Transverse colon (tissue), 4 donors: ENCODE measurements at places on chromosomes 1 and 21.

GRCh38 chr1:10033359-10033845, 644 bp downstream of the UBE4B start:
- peak; percentile 25 for DNase-seq

DNA sequence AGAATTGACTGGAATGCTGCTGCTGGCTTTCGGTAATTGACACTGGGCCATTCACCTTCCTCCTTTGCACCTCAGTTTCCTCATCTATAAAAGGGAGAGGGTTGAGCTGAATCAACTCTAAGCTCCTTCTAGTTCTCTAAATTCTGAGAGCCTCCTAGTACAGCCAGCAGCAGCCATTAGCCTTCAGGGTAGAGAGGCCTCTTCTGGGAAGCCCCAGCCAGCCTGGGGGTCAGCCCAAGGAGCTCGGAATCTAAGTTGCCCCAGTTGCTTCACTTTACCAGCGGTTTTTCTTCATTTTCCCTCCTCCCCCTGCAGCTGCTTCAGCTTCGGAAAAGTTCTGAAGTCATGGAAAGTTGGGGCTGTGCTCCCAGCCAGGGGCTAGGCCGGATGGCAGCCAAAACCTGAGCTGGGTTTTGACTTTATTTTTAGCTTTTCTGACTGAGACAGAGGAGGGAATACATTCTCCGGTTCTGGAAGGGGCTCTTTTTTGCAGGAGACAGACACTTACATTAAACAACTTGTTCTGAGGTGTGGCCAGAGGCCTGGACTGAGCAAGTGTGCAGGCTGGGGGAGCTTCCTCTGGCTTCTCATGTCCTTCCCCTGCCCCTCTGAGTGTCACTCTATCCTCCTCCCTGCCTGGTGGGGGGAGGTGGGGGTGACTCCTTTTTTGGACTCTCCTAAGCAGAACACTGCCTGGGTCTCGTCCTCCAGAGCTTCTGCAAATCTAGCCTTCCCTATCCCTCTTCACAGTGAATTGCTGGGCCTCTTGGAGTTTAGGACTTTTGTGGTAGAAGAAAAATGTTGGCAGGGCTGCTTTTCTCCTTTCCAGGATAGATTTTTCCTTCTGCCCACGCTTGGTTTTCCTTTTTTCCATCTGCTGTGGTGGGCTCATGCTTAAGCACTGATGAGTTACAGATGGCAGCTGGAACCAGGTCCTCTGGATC, 14.4 kb downstream of the LMNA start:
- peak; percentile 40 for DNase-seq

DNA sequence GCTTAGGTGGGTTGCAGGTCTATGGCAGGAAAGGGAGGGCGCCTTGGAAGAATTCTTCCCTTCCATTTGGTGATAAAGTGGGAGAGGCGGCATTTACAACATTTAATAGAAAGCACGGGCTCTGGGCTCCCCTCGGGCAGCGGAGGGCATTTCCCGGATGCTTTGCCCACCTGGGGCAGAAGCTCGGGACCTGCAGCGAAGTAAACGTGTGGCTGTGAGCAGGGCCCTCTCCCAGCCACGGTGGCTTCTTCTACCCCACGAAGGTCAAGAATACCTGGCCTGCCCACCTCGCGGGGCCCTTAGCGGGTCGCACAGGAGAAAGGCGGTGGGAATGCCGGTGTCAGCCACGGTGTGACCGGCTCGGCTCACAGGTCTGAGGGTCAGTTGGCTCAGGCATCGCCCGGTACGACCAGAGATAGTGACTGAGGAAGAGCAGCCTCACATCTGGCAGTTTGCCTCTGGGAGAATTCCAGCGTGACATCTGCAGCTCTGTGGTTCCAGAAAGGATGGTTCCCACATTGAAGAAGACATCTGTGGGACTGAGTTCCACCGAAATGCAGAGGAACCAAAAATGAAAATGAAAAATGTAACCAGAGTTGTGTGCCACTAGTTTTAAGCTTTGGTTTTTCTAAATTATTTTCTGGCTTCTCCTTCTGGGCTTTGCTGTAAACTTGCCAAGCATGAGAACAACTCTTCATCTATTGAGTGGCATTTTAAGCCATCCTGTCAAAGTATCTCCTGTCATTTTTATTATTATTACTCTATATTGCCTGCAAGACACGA, 720 bp upstream of the F3 start:
- peak; percentile 55 for DNase-seq

DNA sequence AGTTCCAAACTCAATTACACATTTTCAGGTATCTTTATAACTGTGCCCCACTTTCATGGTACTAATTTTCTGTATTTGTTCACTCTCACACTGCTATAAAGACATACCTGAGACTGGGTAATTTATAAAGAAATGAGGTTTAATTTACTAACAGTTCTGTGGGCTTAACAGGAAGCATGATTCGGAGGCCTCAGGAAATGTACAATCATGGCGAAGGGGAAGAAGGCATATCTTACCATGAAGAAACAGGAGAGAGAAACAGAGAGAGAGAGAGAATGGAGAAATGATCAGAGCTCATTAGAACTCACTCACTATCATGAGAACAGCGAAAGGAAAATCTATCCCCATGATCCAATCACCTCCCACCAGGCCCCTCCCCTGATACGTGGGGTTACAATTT, 874.1 kb upstream of the B3GALT2 start:
- DNase-seq, result no peak
